Uterus (tissue), 4 donors: ENCODE measurements at places on chromosomes 11 and 22.

DNA sequence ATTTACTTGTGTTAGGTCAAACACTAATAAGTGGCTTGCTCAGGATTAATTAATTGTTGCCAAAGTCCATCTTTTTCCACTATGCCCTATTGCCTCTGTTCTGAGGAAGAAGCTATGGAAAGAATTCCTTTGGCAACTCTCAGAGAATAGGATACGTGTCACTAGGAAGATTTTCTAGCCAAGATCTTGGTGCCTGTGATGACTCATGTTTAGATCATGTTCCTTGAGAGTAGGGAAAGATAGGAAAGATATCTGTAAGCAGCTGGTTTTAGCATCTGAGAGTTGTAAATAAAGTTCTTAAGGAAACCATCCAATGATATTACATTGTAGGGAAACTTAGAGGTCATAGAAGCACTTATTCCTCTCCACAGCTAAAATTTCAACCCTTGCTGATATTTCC is 15.7 kb downstream of the SLN start:
- DNase-seq: no peak

GRCh38 chr22:33380789-33381530 is 322.8 kb upstream of the SYN3 start:
- DNase-seq: no peak

GRCh38 chr22:37806409-37807333 is 1.1 kb upstream of the GCAT start:
- DNase-seq: peak; percentile 49

- no peak for DNase-seq
Observed at GRCh38 chr11:124837491-124837856, 27.8 kb upstream of the ROBO3 start.

GRCh38 chr22:33389936-33390335 is 331.8 kb upstream of the SYN3 start:
- no peak for DNase-seq

- no peak for DNase-seq
Observed at GRCh38 chr11:27420722-27421572, 51.6 kb downstream of the LGR4 start.

DNA sequence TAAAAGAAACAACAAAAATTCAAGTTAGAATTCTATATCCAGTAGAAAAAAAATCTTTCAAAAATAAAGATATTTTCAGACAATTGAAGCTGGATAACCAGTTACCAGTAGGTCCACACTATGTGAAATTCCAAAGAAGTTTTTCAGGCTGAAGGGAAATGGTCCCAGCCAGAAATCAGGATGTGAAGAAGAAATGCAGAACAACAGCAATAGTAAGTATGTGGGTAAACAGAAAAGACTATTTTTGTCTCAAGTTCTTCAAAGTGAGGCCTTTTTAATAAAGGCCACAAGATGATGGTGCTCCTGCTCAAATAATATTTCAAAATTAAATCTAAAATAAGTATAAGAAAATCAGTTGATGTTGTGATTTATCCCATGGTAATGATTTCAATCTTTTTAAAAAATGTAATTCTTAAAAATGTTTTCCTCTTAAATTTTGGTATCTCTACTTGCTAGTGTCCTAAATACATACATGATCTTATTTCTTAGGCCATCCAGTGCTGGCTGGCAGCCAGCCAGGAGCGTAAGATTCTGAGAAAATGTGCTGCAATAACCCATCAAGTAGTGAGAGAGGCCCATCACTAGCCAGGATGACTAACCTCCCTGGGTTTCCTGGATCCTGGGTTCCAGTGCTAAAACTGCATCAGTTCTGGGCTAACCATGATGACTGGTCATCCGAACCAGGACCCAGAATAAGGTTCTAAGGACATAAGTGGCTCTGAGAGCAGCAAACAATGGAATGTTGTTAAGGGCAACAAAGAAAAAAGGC is 15.6 kb upstream of the UCP3 start:
- peak; percentile 33 for DNase-seq

GRCh38 chr11:64245401-64245796 is 1.3 kb downstream of the PPP1R14B start:
- no peak for DNase-seq

GRCh38 chr11:61041755-61042518 is 60.4 kb upstream of the CD5 start:
- no peak for DNase-seq

DNA sequence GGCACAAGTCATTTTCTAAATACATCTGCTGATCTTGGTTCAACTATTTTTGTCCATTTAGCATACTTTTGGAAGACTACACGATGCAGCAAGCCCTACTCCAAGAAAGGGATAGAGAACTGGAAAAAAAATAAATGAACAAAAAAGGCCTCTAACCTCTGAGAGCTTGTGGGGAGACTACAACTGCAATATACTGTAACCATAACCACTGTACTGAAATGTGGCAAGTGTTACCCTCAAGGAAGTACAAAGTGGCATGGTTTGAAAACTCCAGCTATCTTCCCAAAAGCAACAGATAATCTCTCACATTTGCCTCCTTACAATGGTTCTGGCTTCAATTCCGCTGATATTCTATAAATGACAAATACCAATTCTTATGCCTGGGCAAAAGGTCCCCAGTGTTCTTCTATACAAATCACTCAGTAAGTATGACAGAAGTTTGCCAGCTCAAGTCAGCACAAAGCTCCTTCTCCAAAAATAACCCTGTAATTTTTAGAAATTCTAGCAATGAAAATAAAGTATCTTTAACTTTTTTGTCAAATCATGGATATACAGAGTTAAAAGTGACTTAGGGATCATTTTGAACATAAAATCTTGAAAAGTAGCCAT is 22.9 kb downstream of the AMBRA1 start:
- DNase-seq: no peak

- no peak for DNase-seq
Observed at GRCh38 chr11:6962673-6963072, 36.4 kb downstream of the ZNF215 start.

DNA sequence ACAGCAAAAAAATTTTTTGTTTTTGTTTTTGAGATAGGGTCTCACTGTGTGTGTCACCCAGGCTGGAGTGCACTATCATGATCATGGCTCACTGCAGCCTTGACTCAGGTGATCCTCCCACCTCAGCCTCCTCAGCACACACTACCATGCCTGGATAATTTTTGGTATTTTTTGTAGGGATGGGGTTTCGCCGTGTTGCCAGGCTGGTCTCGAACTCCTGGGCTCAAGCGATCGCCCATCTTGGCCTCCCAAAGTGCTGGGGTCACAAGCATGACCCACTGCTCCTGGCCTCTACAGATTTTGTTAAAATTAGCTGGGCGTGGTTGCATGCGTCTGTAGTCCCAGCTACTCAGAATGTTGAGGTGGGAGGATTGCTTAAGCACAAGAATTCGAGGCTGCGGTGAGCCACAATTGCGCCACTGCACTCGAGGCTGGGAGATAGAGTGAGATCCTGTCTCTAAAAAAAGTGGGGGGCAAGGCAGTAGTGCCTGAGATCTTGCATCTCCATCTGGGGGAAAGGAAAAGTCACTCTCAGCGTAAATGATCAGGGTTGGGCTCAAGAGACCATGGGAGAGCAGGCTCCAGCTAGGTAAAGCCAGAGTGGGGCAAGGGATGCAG is 10.6 kb upstream of the DGKZ start:
- DNase-seq: no peak

GRCh38 chr11:115761348-115761747 is 257.1 kb upstream of the CADM1 start:
- no peak for DNase-seq

DNA sequence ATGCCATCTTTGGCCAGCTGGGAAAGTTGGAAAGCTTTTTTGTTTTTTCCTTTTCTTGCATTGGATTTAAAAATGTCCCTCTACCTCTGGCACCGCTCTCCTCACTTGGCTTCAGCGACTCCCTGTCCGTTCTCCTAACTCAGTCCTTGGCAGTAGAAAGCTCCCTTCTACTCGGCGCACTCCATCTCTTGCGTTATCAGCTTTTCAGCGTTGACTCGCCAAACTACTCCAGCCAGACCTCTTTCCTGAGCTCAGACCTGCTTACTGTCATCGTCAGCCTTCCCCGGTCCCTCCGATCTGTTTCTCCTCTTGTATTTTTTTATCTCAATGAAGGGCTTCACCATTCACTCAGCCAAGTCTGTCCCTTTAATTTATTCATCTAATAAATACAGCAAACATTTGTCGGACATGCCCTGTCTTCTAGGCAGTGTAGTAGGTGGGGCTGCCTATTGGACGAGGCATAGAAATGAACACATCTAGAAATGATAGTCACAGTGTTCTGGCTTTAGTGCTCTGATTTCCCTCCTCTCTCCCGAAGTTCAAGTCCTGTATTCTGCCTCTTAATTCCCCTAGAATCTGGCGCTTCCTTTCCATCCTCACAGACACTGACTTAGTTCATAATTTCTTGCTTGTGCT is 839 bp downstream of the CEP164 start:
- DNase-seq: peak; percentile 60

GRCh38 chr11:65438257-65439151 is 15.9 kb downstream of the NEAT1 start:
- DNase-seq: no peak

DNA sequence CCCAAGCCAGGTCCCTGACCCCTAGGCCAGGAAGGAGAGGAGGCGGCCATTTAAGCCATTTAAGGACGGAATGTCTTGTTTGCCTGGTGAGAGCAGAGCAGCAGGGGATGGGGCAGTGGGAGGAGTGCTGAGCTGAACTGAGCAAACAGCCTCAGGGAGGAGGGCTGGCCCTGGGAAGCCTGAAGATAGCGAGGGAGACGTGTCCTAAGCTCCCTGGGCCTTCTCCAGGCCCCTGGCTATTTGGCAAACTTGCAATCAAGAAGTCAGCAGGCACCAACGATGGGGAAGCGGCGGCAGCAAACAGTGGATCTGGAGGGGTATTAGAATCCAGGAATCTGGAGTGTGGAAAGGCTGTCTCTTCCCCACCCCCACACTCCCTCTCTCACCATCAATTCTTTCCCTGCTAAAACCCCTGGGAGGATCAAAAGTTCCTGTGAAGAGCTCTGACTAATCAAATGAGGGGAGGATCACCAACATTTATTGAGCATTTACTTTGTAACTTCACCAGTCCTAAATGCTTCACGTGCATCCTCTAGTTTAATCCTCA is 8.8 kb downstream of the BCL9L start:
- peak; percentile 83 for DNase-seq

- no peak for DNase-seq
Observed at GRCh38 chr11:72522186-72522585, 87.9 kb upstream of the CLPB start.

GRCh38 chr22:24416095-24416494 is 11.3 kb upstream of the ADORA2A start:
- DNase-seq: no peak

- peak; percentile 50 for DNase-seq
Observed at GRCh38 chr11:2428322-2428795, 16.0 kb downstream of the TRPM5 start.

GRCh38 chr11:59284773-59285129 is 72.0 kb upstream of the MPEG1 start:
- DNase-seq: no peak

DNA sequence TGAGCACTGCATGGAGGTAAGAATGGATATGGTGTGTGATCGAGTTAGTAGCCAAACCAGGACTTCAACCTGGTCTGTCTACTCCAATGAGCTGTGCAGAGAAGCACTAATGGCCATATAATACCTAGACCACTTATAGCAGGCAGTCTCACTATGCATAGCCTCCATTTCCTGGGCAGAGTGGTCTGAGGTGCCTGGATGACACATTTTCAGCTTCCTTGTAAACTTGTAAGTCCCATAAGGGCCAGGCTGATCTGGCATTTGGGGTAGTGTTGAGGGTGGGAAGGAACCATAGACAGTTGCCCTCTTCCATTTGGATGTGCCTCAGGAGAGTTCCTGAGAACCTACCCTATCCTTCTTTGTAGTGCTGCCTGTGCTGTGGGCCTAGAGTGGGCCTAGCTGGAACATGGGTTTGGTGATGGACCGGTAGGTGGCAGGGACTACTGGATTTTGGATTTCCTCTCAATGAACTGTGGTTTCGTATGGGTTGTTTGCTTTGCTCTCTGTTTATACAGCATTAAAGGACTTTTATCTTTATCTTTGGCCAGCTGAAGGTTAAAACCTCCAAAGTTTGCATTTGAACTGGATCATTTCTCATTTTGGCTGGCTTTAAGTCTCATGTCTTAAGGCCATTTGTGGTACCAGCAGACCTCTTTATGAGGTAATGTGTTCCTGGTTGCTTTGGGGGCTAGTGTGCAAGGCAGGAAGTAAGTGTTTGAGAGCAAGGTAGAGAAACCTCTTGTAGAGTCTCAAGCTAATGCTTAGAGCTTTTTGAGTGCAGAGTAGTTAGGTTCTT is 86.9 kb downstream of the STIM1 start:
- DNase-seq: no peak

DNA sequence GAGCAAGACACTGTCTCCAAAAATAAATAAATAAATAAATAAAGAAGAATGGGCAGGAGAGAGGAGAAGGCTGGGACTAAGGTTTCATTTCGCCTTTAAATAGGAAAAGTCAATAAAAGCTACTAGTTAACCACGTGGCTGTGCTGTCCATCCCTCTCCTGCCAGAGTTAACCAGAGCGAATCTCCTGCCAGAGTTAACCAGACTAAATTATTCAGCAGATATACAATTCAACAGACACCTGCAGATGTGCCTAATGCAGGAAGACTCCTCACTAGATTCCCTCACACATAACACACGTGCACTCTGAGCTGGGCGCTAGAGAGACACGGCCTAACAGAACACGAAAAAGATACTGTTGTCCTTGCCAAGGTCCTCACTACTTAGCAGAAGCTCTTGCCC is 156.1 kb downstream of the IGLL1 start:
- no peak for DNase-seq

DNA sequence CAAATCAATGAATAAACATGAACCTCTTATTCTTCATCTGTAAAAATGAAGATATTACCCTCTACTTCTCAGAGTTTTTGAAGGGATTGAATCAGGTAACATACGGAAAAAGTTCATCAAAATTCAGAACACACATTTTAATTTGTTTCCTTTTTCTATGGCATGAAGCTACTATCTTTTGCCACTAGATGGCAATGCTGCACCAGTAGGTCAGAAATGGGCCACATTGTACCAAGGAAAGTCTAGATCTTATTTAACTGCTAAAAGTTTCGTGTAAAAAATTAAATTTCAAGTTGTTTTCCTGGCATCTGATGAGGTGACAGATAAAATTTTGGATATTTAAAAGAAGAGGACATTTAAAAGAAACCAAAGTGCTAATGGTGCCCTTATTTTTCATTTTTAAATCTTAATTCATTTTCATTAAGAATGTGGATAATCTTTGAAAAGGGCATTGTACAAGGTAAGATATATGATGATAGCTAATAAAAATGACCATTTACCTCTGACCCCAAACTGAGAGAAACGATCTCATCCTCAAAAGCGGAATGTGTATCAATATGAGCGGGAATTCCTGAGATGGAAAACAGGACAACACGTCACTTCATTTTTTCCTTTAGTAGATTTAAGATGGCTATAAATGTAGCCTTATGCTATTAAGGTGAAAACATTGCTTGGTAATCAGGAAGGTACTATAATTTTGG is 16.1 kb downstream of the ALKBH8 start:
- DNase-seq: no peak
